ENCODE measurements at places on chromosomes 16 and 17.

DNA sequence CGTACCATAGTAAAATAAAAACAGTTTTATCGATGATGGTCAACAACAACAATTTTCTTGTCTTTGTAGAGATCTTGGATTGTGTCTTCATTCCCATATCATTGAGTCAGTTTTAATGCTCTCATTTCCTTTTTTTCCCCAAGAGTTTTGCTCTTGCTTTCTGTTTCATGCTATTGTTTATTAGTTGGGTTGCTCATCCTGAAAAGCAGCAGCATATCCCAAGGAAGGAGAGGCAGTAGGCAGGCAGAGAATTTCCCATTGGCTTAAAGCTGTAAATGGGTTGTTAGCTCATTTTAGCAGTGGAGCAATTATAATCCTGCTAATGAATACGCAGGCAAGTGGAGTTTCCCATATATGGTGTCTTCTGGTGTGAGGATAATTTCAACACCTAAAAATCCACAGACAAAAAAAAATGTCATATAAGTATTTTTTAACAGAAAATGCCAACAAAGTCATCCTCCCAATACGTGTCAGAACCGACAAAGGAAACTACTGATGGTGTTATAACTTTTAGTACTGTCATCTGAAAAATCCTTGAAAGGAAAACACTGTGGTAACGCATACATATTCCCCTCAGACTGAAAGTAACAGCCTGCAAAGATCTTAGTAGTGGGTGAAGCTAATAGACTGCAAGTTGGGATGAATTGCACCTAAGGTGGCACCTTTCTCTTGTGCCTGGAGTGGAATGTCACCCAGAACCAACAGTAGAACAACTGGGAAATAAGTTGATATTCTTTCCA is 218.3 kb downstream of the FTO start:
- DNase-seq, result no peak

DNA sequence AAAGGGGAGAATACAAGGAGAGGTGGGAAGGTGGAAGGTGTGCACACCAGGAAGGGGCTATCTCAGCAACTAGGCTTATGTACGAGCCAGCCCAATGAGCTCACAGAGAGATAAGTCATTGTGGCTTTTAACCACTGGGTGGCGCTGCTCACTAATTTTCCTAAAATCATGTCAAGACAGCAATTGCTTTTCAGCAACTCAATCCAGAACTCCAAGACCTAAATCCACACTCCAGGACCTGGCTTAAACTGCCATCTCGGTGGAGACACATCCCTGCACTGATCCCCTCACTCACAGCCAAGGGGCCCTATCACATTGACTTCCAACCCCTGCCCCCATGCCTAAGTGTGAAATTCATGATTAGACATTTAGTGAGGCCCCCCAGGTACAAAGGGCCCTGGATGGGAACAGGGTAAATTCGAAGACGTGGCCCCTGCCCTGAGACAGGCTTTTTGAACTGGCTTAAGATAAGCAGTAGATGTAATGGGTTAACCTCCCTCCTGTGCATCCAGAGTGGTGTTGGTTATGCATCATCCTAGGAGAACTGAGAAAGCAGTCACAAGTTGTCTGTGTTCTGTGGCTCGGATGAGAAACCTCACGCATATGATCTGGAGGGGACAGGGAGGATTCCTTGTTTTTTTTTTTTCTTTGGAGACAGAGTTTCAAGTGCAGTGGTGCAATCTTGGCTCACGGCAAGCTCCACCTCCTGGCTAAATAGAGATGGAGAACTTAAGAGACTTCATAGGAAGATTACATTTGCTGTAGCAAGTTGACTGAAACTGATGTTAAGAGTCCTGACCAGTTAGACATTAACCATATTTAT is 11.5 kb downstream of the CCL16 start:
- peak; percentile 35 for DNase-seq

DNA sequence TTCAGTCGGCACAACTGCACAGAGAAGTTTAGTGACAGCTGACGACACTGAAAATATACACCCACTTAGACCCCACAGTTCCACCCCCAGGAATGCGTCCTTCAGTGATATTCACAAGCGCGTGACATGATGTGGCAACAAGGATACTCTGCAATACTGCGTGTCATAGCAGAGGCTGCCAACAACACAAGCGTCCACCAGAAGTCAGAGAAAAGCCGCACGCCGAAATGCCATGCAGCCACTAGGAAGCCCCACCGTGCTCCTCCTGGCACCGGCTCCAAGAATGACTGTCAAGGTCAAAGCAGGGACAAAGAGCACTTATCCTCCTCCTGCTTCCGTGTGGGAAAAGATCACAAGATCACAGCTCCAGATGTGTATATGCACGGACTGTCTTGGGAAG is 3.5 kb downstream of the ATP2A3 start:
- no peak for DNase-seq

GRCh38 chr17:27083408-27084185 is 210.3 kb upstream of the WSB1 start:
- no peak for DNase-seq

GRCh38 chr16:88566158-88566557 is 4.0 kb upstream of the ZC3H18 start:
- DNase-seq, result no peak

DNA sequence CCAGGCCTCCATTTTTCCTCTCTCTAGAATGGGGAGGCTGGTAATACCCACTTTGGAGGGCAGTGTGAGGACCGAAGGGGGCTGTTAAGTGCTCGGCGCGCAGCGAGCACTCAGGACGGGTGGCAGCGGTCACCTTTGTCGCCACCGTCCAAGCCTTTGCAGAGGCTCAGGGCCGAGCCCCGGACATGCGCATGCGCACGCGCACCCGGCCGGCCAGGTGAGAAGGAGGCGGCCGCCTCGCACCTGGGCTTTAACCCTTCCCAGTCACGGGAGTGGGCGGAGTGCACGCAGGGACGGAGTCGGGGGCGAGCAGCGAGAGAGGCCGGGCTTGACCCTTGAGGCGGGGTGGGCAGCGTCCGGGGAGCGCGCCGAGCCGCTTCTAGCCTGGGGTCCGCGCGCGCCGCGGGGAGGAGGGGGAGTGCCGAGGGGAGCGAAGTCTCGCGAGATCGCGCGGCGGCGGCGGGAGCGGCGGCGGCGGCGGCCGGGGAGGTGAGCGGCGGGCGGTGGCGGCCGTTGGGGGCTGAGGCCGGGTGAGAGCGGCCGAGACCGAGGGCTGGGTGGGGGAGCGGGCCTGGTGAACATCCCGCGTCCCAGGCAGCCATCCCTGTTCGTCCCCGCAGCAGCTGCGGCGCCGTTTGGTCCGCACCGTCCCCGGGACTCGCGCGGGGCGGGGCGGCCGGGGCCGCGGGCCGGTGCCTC is at the start of gene MRTFB:
TSS of gene MRTFB (plus strand) at position 443 of the 699 bp plus-strand sequence. CDS start 69,288 bp downstream, outside the sequence.
- DNase-seq, result peak; percentile 80

DNA sequence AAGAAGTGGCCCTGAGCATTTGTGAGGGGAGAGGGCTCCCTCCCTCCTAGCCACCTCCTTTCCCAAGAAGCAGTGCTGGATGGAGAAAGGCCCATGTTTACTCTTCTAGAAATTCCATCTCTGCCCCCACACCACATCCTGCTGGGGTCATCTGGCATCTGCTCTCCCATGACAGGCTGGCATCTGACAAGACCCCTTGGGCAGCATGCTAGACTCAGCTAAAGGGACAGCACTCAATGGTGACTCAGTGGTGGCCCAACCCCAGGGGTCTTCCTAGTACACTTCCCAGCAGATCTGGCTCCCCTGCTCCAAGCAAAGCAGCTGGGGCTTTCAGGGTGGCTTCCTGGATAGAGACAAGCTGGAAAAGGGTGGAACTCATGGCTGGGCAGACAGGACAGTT is 14.4 kb downstream of the SLC38A7 start:
- no peak for DNase-seq

GRCh38 chr16:88927010-88927409 is 50.0 kb downstream of the CBFA2T3 start:
- no peak for DNase-seq

Measured in GM12891 (cell line).